Renal cortex interstitium (tissue), 15 donors: ENCODE measurements at places on chromosomes 1 and 21. TPM values are rescaled to one million over a fixed set of nuclear protein-coding genes. Genes with fewer than 3 reads are reported as not detected.

DNA sequence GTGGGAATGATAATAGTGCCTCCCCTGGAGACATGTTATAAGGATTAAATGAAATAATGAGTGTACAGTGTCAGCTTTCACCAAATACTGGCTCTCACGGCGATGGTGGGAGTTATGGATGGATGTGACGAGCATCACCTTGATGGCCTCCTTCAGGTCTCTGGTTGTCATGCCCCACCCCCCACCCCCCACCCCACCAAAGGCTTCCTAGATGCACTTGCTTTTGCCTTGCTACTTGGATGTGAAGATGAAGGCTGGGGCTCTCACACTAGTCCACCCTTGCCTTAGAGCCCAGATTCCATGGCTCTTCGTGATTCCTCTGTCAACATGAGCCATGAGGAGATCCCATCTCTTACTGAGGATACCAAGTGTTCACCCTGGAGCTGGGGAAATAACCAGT, 412.3 kb downstream of the NPHP4 start:
- no peak for DNase-seq

DNA sequence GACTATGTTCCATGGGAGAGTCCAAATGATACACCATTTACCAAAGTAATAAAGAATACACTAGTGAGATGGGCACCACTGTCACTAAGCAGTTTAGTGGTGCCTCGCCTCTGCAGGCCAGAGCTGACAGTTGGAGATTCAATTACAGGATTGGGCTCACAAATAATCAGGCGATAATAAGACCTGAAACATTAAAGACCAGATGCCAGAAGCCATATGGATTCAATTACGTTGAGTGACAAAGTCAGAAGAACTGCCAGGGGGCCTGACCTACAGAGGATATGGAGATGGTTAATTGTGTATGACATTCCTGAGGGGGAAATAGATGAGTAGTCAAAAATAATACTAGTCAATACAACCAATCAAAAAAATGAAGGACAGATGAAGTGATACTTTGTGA, 65.2 kb upstream of the ST6GALNAC5 start:
- DNase-seq: no peak

The RXFP4 gene
- not detected for polyA plus RNA-seq

DNA sequence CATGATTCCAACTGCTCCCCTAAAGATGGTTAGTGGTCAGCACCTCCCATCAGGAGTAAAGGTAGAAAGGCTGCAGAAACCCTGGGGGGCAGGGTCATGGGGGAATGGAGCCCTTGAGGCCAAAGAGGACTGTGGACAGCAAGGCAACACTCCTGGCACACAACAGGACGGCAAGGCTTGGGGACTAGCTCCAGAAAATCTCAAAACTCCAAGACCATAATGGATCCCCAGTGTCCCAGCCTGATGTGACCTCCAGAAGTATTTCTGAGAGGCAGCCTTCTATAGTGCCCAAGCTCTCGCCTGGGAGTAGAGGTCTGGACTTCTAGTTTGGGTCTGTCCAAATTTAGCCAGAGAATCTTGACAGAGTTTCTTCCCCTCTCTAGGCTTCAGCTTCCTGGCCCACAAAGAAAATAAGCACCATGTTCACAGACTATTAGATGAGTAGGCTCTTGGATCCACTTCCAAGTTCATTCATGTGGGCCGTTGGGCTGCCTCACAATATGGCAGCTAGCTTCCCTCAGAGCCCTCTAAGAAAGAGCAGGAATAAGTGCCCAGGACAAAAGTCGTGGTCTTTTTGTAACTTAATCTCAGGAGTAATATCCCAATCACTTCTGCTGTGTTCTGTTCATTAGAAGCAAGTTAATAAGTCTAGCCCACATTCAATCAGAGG, 6.9 kb downstream of the CD2 start:
- DNase-seq: no peak

DNA sequence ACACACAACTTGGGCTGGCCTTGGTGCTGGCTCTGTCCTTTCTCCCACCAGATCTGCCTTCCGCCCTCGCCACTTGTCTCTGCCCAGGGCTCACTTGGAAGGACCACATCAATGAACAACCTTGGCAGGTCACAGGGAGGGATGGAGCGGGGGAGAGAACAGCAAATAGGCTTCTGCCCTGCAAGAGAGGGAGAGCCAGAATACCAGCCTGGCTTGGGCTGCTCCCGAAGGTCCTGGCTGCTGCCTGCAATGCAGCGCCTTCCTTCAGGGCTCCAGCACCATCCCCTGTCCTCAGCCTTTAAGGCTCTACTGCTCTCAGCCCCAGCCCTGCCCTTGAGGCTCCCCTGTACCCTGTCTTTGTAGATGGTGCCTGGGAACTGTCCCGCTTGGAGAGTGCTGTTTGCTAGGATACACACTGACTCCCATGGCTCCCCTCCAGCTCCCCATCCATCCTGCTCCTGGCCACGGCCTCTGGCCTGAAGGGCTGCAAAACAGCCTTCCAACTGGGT, 43.8 kb downstream of the HIVEP3 start:
- DNase-seq: no peak
